Sciatic nerve (tissue), 2 donors: ENCODE measurements at places on chromosomes 4 and X. TPM values are rescaled to one million over a fixed set of nuclear protein-coding genes. Genes with fewer than 3 reads are reported as not detected.

Gene STS
- total RNA-seq = 10.1 TPM

Gene DOK7
- not detected for total RNA-seq

Gene F9
- not detected for total RNA-seq

Gene RXFP1
- not detected for total RNA-seq

Gene F8
- 63.0 TPM for total RNA-seq

Gene AR
- 13.1 TPM for total RNA-seq

Gene MMAA
- 8.4 TPM for total RNA-seq

Gene PASD1
- total RNA-seq = not detected

Gene GPC4
- total RNA-seq = 27.5 TPM

Gene FREM3
- total RNA-seq = not detected

Gene KLHL13
- total RNA-seq = 8.4 TPM

Gene HMX1
- total RNA-seq = not detected

Gene EDNRA
- 22.8 TPM for total RNA-seq

Gene TRO
- 13.0 TPM for total RNA-seq

Gene LRRC66
- total RNA-seq = 1.7 TPM

Gene GPR119
- total RNA-seq = not detected

Gene XAGE1B
- total RNA-seq = not detected

Gene USP51
- 3.6 TPM for total RNA-seq

Gene LPAR4
- 0.80 TPM for total RNA-seq

Gene GPR50
- not detected for total RNA-seq

Gene HSFX3
- total RNA-seq = not detected

Gene KIAA1210
- 0.27 TPM for total RNA-seq

Gene NHS
- total RNA-seq = 20.2 TPM

Gene TMSB15C
- total RNA-seq = 2.4 TPM

Gene DRD5
- not detected for total RNA-seq

Gene PAGE2B
- total RNA-seq = not detected

Gene SUPT20HL2
- not detected for total RNA-seq

Gene FMR1NB
- total RNA-seq = not detected

Gene PFKFB1
- 2.2 TPM for total RNA-seq

Gene MAGEA2
- not detected for total RNA-seq

Gene TMEM31
- total RNA-seq = 1.4 TPM

Gene SSX1
- total RNA-seq = not detected

Gene SCRG1
- 1.5 TPM for total RNA-seq

Gene IGFBP7
- 482 TPM for total RNA-seq

Gene CTSO
- total RNA-seq = 25.9 TPM

Gene STEEP1
- 21.3 TPM for total RNA-seq

Gene GPRIN3
- 7.0 TPM for total RNA-seq

Gene NSUN7
- total RNA-seq = 1.2 TPM

Gene KLKB1
- 1.1 TPM for total RNA-seq

Gene TET2
- 42.0 TPM for total RNA-seq

Gene CSAG3
- not detected for total RNA-seq

Gene RHOXF1
- 0.67 TPM for total RNA-seq

Gene HEPH
- 21.2 TPM for total RNA-seq

Gene DGKK
- not detected for total RNA-seq

Gene CRMP1
- total RNA-seq = 0.49 TPM

Gene IQSEC2
- total RNA-seq = 18.0 TPM

Gene KLF8
- total RNA-seq = 20.1 TPM

Gene TIGD4
- 1.6 TPM for total RNA-seq

Gene ZFP92
- 0.85 TPM for total RNA-seq

Gene UGT8
- 85.1 TPM for total RNA-seq

Gene SULT1B1
- 1.3 TPM for total RNA-seq

Gene DIPK2B
- total RNA-seq = 35.4 TPM

Gene ADH7
- not detected for total RNA-seq

Gene EDA2R
- 2.9 TPM for total RNA-seq

Gene FAM133A
- total RNA-seq = not detected

Gene ADGRL3
- 45.9 TPM for total RNA-seq
